ENCODE measurements at places on chromosomes 7 and 10. TPM values are rescaled to one million over a fixed set of nuclear protein-coding genes. Genes with fewer than 3 reads are reported as not detected.

Gene TWNK
- total RNA-seq = 40.6 TPM

Gene RBM17
- total RNA-seq = 355 TPM

Gene CACNB2
- not detected for total RNA-seq

Gene CALHM3
- total RNA-seq = not detected

DNA sequence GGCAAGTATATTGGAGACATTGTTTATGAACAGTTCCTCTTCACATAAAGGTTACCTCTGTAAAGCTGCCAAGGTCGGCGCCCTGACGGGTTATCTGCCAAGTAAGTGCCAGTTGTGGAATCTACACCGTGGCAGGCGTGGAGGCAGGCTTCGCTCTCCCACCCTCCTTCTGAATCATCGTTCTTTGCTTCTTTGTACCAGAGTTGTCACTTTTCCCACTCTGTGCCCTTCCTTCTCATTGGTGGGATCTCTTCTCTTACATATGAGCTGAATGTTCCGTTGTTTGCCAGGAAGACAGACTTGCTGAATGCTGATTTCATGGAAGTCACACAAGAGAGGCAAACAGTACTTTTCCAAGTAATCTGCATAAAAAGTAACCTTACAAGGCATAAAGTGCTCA, 40.6 kb upstream of the PTPRZ1 start:
- no peak for DNase-seq

DNA sequence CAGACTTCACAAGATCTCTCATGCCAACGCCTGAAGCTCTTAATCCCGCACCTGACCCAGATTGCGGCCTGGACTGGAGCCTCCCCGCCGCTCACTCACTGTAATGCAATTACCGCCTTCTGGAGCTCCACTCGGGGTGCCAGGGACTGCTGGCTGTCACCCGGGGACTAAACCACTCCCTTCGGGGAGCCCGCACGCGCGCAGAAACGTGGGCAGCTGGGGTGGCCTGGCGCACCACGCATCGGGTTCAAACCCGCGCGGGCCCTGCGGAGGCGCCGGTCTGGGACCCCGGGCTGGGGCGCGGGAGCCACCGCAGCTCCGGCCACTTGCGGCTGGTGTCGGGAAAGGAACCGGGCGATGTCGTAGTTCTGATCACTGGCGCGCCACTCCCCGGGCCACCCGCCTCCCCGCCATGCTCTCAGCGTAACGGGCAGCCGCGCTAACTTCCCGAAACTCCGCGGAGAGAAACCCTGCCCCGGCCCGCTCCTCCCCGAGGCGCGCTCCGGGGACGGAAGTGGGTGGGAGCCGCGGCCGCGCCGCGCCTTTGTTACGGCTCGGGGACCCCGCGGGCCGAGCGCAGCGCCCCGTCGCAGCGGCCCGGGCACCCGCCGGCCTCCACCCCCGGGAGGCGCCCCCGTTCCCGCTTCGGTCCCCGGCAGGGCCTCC, 100.3 kb upstream of the SVIL start:
- DNase-seq = peak; percentile 67

DNA sequence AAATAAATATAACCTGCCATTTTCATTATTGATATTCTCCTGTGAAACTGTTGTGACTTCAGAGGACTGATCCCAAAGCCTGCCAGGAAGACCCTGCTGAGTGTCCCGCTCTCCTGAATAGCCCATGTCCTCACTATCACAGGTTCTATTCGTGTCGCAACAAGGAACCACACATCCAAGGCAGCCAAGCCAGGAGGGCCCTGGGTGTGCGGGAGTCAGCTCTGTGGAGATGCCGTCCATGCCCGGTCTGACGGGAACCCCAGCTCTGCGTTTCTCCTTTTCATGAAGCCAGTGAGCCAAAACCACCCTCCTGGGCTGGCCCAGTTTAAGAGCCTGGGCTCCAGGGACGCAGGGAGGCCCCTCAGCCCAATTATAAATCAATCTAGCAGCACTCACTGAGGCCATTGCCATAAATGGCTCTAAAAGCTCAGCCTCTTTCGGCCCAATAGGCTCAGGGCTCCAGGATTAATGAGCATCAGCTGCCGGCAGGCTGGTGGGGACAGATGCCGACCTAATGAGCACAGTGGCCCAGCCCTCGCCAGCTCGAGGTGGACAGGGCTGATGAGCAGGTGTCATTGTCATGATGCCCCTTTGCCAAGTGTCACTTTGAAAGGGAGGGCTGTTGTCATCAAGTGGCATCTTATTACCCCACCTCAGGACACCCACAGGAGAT, 177.9 kb downstream of the PLXNA4 start:
- no peak for DNase-seq

DNA sequence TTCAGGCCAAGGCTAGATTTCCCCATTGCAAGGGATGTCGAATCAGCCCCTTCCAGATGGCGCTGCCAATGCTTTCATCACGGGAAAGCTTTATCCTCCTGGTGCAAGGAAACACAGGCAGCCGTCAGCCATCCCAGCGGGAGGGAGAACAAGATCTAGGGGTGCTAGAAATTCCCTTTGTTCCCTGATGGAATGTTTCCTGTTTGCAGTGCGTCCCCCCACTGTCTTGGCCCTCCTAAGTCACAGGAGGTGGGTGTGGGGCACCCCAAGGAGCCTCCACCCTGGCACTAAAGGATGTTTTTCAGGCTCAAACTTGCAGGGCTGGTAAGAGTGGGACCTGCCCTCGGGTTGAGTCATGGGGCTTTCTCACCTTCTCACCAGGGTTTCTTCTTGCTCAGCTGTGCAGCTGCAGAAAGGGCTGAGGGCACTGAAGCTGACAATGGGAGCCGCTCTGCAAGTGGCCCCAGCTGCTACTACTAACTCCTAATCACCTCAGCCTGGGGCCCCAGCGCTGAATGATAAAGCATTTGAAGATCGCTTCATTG, 103.6 kb downstream of the PRPF18 start:
- DNase-seq = no peak

GRCh38 chr10:24039897-24040296, 169.0 kb upstream of the KIAA1217 start:
- DNase-seq = no peak

DNA sequence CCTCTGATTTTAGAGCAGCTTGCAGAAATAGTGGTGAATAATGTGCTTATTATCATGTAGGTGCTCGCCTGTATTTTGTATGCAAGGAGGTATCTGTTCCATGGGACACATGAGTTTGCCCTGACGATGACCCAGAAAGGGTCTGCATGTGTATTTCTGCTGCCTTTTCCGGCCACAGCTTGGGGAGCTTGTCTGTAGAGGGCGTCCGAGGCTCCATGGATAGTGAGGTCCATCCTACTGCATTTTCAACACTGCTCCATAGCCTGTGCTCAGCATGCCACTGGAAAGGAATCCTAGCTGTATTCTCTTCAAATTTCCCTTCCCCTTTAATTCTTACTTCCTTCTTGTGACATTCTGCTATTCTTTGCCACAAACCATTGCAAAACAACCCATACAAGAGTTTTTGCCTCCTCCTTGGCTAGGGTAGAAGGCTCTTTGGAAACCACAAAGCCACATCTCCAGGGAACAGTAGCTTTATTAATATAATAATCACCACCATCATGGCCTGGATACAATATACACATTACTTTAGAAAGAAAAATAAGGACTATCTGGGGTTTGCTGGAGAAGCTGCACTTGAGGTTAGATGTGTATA, 127.7 kb downstream of the DYNC1I1 start:
- DNase-seq = no peak

DNA sequence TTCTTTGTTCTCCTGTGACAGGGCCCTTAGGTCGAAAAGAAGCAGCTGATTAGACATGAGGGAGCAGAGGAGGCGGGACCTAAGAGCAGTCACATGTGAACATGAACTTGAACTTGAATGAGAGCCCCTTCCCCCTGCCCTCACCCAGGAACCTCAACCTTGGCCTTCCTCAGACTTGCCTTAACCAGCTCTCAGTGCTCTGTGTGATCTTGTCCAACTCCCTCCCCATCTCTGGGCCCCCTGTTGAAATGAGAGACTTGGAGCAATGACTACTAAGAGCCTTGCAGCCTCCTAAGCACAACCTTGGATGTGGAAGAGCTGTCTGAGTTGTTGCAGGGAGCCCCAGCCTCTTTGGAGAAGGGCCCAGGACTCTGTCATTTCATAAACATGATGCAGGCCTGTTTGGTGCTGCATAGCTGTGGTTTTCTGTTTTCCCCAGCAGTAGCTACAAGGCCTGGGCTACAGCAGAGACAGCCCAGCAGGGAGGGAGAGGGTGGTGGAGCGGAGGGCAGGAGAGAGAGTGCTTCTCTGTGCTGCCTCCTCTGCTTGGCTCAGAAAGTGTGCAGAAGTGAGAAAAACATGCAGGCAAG, 123.9 kb upstream of the ZMIZ1 start:
- no peak for DNase-seq

DNA sequence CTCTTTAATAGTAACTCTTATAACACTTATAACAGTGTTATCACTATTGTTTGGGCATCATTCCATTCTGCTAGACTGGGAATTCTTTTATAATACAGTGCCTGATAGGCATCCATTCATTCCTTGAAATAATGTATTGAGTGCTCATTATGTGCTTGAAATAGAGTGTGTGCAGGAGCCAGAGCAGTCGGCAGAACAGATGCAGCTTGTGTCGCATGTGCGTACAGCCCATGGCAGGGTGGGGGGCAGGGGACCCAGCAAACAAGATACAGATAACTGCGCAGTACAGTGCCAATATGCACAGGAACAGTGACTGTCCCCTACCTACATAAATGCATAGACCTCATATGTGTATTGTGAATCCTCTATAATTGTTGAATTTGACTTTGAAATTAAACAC, 99.3 kb downstream of the KAT6B start:
- no peak for DNase-seq

DNA sequence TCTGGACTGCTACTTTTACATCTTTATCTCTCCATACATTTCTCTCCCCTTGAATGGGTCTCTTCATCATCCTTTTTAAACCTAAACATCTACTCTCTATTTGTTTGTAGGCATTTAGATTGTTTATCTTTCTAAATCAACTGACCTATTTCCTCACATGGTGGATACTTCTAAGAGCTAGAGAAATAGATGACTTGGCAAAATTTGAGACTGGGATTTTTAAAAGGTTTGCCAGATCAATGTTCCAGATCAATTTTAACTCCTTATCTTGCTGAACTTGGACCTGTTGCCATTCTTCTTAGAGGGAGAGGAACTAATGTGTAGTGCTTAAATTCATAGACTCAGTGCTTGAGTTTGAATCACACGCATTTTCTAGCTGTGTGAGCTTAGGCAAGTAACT, 144.2 kb upstream of the STEAP4 start:
- DNase-seq = no peak

- no peak for DNase-seq
Observed at GRCh38 chr10:26318672-26319071, 102.1 kb downstream of the GAD2 start.

DNA sequence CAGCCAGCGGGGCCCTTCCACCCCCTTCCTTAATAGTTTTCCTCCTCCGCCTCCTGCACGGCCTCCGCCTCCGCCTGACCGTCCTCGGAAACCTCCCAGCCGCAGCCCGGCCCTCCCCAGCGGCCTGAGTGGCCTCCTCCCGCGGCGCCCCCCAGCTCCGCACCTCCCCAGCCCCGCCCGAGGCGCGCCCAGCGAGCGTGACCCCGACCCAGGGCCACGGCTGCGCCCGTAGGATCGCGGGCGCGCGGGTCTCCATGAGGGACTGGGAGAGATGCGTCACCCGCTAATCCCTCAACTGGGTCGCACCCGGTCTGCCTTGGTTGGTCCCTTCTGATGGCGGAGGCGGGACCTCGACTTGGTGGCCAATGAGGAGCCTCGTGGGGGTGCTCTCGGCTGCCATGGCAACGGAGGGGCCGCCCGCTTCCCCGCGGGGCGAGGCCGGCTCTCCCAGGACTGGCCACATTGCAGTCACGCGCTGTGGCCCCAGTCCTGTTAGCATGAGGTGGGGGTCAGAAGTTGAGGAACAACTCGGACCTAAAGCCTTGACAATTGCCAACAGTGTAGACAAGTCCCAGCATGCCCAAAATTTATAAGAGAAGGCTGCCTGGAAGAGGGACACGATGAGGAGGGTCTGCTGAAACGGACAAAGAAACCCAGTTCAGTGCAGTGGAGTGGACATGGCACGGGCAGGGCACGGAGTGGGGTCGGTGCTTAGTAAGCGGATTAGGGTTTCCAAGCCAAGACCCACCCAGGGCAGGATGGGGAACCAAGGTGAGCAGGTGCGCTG, 24.3 kb downstream of the DDIT4 start:
- peak; percentile 94 for DNase-seq
